ENCODE measurements at places on chromosomes 3 and 15.
A peak's percentile ranks its signal among the peaks of the same experiment; 100 is the strongest.

GRCh38 chr15:79989682-79990081, 18.7 kb upstream of the BCL2A1 start:
- no peak for DNase-seq

- no peak for DNase-seq
Measured at GRCh38 chr3:90129730-90130129, 1022.3 kb downstream of the EPHA3 start.

DNA sequence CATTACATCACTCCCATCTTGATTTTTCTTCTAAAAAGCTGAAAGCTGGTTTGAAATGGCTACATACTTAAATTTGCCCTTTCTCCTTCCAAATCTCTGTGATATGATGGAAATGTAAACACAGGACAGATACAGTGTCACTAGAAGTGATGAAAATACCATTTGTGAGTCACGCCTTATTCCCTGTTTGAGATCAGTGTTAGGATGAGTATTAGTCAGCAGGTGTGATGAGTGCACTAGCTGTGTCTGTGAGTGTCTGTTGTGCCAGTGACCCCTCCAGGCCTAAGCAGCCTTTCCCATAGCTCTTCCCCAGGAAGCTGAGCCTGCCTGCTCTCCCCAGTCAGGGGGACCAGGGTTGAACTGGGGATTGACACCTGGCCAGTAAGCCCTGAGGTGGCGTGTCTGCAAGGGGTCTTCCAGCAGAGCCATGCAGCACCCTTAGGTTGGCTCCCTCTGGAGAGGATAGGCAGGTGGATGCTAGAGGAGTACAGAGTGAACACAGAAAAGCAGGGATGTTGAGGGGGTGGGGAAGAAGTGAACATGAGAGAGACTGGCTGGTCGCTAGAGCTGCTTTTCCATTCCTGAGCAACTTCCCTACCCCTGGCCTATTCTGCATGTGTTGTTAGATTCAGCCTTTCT, 92.0 kb downstream of the PDE8A start:
- no peak for DNase-seq

- no peak for DNase-seq
Measured at GRCh38 chr15:91929509-91929908, 76.0 kb downstream of the SLCO3A1 start.

GRCh38 chr3:195574497-195575304, 9.0 kb downstream of the APOD start:
- DNase-seq, result no peak

GRCh38 chr3:142724682-142725356, 985 bp downstream of the TRPC1 start:
- no peak for DNase-seq

DNA sequence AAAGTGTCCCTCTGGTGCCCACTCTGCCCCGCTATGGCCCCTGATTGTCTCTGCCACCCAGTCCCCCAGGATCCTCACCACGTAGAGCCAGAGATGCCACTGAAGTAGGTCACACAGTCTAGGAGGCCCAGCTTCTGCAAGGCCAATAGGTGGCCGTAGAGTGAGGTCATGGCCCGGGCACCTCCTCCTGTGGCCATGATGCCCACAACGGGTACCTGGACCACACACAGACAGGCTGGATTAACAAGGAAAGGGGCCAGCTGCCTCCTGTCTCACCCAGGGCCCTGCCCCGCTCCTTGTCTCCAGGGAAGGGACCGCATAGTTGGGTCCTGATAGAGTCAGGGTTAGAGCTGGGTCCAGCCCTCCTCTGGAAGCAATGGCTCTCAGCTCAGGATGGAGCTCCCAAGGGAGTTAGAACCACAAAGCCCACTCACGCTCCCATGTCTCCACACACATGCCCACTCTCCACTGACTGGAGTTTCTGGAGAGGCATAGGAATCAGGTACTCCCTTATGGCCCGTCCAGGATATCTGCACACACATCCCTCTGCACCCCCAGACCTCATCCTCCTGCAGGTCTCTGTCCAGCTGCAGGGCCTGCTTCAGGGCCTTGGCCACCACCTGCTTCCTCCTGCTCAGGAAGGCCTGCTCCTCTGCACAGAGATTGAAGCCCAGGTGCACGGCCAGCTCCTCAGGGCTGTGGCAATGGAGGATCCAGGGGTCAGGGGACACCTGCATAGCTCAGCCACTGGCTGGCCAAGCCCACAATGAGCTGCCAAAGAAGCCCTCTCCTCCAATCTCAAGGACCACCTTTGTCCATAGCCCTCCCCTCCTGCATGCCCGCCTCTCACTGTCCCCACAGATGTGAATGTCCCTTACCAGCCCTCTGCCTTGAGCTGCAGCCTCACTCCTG, 13.2 kb downstream of the PLA2G4D start:
- no peak for DNase-seq

DNA sequence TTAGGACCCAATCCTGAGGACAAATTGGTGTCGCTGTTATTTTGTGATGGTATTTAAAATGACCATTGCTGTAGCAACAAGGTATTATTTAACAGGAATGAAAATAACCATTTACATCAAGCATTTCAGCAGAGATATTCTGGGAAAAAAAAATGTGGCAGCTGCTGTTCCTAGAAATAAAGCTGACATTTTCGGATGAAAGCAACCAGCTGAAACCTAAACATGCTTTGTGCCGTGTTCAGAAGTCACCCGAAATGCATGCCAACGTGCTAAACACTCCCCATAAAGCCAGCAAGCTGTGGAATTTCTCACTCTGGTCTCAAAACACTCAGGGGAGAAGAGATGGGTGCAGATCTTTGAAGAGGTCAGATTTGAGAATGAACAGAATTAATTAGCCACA, 31.5 kb upstream of the TAFA4 start:
- no peak for DNase-seq

DNA sequence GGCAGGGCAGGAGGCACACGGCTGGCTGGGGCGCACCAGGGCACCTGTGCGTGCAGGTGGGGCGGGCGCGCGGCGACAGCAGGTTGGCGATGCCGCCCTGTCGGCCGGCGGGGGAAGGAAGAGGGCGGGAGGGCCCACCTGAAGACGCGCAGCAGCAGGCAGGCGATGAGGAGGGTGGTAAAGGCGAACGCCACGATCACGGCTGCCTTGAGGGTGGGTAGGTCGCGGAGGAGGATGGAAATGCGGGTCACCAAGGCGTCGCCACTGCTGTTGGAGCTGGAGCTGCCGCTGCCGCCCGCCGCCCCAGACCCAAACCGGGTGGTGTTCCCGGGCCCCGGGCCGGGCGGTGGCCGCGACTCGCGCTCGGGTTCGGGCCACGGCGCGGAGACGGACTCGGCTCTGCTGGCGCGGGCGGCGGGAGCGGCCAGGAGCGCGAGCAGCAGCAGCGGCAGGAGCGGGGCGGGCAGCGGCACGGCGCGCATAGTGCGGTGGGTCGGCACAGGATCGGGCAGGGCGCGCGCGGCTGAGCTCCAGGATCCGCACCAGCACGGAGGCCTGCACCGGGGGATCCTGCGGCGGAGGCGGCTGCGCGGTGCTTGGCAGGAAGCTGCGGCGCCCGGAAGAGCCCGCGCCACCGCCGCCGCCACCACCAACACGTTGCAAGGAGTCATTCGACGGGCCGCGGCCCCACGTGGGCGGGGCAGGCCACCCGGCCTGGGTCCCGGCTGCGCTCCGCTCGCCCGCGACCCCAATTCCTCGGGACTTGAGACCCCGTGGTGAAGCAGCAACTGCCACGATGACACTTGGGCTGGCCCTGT, at the start of gene FAM174B:
FAM174B (minus strand) TSS at position 598 of the 818 bp plus-strand sequence.
- DNase-seq, result no peak

GRCh38 chr3:40208251-40208650, 101.3 kb upstream of the EIF1B start:
- DNase-seq, result no peak

GRCh38 chr3:117962750-117963149, 1071.9 kb downstream of the IGSF11 start:
- no peak for DNase-seq

- peak; percentile 4 for DNase-seq
Measured at GRCh38 chr3:10945683-10946287, 46.8 kb upstream of the SLC6A1 start.
